Foreskin fibroblast (primary cell): ENCODE measurements at places on chromosomes 2 and 18.

DNA sequence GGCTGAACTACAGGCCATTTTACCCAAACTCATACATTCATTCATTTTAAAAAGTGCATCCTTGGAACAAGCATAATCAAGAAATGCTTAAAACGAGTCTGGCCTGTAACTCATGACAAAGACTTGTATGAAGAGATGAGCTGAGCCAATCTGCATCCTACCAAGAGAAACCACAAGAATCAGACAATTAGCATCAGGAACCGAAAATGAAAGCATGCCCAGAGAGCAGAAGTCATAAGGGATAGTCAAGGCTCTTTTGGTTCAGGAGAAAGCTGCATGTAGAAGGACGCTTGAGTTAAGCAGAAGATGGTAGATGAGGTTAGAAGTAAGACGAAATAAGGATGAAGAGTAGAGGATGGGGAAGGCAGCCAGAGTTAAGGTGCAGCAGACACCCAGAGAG lies 137.0 kb upstream of the CTNNA2 start:
- DNase-seq: no peak

- DNase-seq: peak; percentile 29
Measured at GRCh38 chr2:149858216-149858615, 270.6 kb upstream of the MMADHC start.

DNA sequence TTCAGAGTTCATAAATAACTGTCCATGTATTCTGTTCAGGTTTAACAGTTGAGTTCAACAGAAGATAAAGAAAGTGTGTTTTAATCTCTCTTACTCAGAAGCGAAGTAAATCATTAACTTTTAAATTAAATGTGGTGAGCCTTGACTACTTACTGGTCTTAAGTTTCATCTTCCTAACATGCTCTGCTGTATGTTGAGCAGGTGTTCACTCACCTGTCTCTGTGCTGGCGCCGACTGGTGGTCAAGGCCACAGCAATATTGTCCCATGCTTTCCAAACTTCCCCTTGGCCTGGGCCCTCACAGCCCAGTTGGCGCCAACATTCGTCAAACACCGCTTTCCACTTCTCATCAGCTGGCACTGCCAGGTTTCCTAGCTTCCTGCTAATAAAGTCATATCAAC lies 17.0 kb upstream of the MPP4 start:
- no peak for DNase-seq

DNA sequence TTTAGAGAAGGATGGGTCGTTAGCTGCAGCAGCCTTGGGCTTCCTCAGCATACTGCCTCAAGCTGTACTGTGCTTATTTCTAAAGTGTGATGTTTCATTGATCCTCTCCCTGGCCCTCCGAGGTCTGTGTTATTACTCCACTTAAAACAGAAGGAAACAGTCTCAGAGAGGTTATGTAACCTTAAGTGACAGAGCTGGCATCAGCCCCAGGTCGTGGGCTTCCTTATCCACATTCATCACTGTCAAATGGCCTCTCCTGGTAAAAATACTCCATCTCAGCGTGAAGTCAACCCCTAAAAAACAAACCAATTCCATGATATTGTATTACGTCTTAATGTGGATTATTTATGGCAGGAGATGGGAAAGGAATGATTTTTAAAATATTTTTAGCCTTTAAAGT lies 153.3 kb upstream of the NOSTRIN start:
- DNase-seq: no peak

DNA sequence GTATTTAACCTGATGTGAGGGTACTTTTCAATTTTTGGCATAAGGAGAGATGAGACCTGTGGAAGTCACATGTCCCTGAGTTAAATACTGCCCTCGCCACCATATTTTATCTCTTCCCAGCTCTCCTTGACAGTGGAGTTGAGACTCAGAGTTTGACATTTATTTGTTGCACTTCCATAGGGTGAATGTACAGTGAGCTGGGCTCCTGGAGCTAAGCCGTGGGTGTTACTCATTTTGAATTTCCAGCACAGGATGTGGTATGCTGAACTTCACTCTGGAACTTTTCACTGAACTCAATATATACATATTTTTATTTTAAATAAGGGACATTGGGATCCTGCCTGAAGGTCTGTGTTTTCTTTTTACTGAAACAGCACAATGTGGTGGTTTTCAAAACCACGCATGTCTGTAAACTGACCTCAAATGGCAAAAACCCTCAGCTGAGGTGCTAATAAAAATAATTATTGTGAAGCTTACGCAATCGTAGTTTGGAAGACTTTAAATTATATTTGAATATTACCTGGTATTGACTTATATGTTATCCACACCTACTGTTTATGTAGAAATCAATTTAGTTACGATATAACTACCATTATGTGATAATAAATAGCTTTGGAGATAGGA lies 12.1 kb downstream of the RNF144A start:
- no peak for DNase-seq
